ENCODE measurements at places on chromosomes 2 and 18.

- DNase-seq = no peak
These were observed 48.6 kb downstream of the PLB1 start for GRCh38 chr2:28544405-28544921.

DNA sequence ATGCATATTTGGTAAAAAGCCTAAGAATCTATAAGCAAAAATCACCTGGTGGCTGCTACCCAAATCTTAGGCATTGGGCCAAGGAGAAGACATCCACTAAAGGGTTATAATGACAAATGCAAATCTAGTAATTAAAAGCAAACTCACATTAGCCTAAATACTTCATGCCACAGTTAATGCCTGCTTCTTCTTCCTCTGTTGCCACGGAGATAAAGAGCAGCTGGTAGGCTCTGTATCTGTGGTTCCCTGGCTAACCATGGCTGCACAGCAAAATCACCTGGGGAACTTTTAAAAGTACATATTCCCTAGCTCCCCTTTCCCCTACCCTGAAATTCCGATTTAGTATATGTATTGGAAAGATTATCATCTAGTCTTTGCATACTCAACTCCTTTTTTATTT is 114.3 kb downstream of the LNPK start:
- DNase-seq = no peak

- DNase-seq = no peak
These were observed 647.8 kb upstream of the SLC39A10 start for GRCh38 chr2:195009202-195009601.

DNA sequence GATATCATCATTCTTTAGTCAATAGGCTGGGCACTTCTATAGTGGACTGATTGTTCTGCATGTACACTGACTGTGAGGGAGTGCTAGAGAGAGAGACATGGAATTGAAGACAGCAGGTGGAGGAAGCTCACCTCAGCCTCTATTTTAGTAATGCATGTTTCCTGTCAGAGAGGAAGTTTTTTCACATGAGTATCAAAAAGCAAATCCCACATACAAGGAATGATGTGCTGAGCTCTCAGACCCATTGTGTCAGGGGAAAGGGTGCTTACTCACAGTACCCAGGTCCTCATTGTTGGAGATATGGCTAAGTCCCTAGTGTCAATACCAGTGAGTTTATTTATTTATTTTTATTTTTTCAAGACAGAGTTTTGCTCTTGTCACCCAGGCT is 9.9 kb upstream of the CDK15 start:
- DNase-seq = no peak

DNA sequence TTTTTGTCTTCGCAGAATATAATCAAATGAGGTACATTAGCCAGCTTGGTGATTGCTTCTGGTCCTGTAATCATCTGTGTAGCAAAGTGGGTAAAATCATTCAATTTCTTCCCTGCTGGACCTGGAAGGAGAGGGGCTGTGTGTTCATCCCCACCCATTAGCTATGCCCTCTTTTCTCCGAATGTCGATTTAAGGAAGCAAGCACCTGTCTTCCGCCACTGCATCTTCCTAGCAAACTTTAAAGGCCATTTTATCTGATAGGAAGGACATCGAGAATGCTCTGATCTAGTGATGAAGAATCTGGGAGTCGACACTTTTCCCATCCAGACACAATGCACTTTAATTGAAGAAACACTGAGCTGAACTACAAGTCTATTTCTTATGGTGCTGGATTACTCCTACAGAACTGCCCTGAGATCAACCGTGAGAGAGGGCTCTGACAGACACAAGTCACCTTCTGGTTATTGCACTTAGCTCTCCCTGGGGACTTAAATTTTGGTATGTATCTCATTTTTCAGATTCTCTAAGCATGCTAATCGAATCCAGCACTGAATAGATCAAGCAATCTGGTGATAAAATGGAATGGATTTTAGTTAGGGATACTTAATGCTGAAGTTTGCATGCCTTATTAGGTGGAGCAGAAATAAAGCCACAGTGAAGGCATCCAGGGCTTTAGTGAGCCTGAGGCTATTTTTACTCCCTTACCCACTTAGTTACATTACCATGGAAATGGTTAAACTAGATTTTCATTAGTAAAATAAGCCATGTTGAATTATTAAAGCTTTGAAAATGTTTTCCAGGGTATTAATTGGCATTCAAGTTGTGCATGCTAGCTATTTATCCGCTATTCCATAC is 1.3 kb downstream of the NYAP2 start:
- DNase-seq = no peak

GRCh38 chr2:108945969-108946368 is 43.1 kb downstream of the EDAR start:
- DNase-seq = no peak

GRCh38 chr2:68594041-68594440 is 49.3 kb upstream of the PROKR1 start:
- DNase-seq = no peak
